ENCODE measurements at places on chromosomes 5 and 9.

- no peak for DNase-seq
Observed at GRCh38 chr9:104784098-104784497, 20.2 kb downstream of the NIPSNAP3B start.

DNA sequence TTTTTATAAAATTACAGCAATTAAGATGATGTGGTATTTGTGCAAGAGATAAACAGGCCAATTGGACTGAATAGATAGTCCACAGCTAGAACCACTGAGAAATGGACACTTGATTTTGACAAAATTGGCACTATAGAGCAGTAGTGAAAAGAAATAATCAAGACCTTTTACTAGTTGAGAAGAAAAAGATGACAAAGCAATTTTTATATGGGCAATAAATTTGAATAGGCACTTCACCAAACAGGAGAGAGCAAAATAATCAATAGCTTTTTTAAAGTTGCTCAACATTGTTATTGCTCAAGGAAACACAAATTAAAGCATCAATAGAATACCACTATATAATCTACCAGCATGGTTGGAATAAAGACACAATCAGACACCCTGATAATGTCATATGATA lies 193.5 kb upstream of the FTMT start:
- DNase-seq, result no peak

DNA sequence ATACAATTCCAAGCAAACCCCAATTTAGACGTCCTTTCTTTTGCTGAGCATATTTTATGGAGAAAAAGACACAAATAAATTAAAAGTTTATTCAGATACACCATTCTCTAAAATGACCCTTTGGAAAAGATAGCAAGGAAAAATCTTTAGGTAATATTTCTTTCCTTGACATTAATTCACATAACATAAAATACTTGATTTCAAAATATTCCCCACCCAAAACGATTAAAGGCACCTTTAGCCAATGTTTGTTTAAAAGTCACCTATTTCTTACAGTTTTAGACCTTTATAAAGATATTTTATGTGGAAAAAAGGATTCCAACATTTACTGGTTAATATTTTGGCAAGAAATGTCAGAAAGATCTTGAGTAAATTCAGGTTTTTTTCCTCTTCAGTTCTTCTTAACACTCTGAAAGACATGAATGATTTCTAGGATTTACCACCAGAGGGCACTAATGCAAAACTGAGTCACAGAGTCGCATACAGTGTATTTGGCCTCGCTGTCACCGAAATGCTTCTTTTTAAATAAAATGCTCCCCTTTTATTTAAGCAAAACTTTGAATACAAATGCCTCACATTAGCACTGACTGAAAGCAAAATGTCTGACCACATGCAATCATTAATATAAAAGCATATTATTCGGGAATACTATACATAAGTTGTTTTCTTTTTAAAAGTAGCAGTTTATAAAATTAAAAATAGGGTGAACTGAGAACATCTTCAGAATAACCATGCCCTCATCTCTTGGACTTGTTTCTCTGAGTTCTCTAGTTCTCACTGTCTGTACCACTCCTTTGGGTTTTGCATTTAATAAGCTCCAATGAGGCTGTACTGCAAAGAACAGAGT lies 122.5 kb downstream of the SLC1A3 start:
- DNase-seq, result peak; percentile 66

DNA sequence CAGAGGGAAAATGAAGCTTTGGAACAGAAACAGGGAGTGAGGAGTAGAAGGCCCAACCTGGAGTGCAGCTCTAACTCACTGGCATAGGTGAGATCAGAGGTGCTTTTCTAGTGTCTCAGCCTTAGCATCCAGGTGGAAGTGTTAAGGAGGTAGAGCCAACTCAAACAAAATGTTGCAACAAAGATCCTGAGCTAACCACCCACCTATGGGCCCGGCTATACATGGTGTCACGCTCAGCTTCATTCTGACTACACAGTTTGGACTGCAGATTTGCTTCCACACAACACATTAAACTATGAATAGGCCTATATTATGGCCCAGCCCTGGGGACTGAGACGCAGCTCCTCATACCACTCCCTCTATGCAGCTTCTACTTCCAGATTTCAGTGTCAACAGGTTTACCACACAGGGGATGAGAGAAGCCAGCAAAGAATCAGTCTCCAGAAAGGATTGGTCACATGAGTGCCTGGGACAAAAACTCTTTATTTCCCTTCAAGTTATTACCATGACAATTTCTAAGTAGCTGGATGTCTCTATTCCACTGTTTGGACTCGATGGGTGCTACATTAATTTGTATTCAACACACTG lies 9.0 kb downstream of the C5orf63 start:
- DNase-seq, result no peak

DNA sequence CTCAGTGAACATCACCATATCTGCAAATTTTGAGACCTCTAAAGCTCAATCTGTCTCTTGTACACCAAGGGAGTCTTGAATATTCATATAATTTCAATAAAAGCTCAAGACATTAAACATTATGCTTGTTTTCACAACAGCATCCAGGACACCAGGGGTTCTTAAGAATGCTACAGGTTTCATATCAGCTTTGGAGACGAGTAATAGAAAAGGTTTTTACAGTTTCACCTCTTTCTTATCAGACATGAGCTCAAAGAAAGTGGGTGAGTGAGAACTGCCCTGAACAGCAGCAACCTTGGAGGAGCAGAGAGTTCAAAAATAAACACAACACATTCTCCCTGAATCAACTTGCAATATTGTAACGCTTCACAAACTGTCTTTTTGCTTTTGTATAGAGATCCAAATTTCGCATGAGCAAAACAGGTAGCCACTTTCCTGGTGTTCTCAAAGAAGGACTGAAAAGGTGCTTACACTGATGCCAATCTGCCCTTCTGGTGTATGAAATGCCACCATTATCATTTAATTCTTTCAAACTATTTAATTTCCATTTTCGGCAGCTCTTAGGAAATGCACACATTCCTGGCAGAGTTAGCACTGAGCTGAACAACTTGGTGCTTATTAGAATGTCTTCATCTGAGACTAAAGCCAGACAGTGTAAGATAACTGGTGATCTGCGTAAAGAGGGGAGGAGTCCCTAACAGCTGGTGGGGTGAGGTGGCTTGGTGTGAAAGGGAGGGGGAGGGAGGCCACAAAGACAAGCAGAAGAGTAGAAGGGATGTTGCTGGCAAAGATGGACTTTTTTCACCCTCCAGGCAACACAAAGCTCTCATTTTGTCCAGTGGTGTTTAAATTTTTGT lies 535.3 kb downstream of the PDE4D start:
- no peak for DNase-seq

Measured in SW 1271 (cell line).